ENCODE measurements at places on chromosomes 11 and 22.

GRCh38 chr22:37084385-37084784 lies 25.1 kb downstream of the TMPRSS6 start:
- DNase-seq, result no peak

- no peak for DNase-seq
Observed at GRCh38 chr11:66066751-66067150, 3.3 kb upstream of the PACS1 start.

GRCh38 chr22:44288913-44289312 lies 23.8 kb downstream of the SHISAL1 start:
- no peak for DNase-seq

DNA sequence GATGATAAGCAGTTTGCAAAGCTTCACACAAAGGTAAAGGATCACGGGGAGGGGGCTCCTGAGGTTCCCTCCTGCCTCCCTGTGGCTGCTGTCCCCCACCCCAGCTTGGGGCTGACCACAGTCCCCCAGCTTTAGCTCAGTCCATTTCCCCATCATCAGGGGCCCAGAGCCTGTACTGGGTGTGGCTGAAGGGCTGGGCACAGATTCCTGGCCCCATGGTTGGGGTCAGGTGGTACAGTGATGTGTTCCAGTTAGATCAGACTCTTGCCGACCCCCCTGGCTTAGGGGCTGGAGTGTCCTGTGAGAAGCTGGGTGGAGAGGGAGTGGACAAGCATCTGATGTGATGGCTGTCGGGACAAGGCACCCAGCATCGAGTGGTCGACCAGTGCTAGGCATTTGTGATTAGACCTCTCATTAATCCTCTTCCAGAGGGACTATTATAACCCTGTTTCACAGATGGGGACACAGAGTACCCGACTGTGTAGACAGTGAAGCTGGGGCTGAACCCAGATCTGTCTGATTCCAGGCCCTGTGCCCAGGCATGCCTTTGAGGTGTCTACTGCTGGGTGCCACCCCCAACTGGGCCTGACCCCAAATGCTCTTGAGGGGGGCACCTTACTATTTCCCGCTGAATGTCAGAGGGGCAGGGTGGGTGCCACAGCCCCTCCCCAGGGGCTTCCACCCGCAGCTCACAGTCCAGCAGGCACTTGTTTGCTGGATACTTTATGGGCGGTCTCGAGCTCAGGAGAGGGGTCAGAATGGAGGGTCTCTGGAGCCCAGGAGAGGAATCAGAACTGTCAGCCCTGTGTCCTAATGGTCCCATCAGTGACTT lies 4.3 kb downstream of the SHANK3 start:
- DNase-seq, result no peak

DNA sequence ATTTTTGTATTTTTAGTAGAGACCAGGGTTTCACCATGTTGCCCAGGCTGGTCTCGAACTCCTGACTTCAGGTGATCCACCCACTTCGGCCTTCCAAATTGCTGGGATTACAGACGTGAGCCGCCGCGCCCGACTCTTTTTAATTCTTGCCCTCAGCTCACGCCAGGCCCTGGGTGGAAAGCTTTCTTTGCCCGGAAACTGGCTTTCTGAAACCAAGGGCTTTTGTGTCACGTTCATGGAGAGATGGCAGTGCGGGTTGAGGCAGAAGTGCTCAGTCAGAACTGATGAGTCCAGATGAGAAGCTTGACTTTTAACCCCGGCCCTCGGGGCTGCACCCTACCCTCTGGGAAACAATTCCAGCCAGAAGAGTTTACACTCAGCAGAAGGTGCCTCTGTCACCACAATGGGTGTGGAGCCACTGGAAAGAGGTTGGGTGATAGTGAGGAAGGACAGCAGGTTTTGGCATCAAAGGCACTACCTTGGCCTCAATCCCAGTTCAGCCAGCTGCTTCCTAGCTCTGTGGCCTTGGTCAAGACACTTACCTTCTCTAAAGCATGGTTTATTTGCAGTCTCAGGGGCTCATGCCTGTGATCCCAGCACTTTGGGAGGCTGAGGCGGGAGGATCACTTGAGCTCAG lies 890 bp upstream of the ARFGAP3 start:
- peak; percentile 15 for DNase-seq

- no peak for DNase-seq
Observed at GRCh38 chr11:17736579-17736893, 2.0 kb downstream of the KCNC1 start.

DNA sequence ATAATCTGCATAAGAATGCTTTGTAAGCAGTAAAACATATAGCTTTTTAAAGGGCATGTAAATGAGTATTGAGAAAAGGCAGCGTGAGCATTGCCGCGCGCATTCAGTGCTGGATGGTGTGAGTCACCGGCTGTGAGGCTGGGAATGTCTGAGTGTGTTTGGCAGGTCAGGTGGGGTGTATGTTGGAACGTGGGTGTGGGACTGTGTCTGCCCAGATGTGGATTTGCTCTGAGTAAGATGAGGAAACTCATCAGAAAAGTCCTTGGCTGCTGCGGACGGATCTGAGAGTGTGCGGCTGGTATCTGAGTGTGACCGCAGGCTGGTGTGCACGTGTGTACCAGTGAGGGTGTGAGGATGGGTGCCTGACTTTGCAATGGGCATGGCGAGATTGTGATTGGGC lies 66.2 kb upstream of the NECTIN1 start:
- no peak for DNase-seq

DNA sequence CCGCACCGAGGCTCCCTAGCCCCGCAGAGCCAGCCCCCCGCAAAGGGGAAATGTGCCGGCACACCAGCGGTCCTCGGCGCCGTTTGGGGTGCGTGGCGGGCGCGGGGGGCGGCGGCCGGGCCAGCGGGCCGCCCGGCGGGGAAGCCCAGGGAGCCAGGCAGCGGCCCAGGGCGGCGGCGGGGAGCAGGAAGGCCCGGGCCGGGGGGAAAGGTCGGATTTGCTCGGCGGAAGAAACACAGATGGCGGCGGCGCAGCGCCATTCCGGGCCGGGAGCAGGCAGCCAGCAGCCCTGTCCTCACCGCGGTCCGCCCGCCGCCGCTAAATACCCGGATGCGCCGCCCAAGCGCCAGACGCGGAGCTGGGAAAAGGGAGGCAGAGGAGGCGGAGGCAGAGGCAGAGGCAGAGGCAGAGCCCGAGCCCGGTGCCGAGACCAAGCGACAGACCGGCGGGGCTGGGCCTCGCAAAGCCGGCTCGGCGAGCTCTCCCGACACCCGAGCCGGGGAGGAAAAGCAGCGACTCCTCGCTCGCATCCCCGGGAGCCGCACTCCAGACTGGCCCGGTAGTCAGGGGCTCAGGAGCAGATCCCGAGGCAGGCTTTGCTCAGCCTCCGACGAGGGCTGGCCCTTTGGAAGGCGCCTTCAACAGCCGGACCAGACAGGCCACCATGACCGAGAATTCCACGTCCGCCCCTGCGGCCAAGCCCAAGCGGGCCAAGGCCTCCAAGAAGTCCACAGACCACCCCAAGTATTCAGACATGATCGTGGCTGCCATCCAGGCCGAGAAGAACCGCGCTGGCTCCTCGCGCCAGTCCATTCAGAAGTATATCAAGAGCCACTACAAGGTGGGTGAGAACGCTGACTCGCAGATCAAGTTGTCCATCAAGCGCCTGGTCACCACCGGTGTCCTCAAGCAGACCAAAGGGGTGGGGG lies 2.6 kb upstream of the GCAT start:
- DNase-seq, result peak; percentile 71

GRCh38 chr11:44955015-44955738 lies 4.5 kb upstream of the TP53I11 start:
- DNase-seq, result no peak

- no peak for DNase-seq
Observed at GRCh38 chr22:31244046-31244942, 32.2 kb downstream of the LIMK2 start.
